Fibroblast of lung (primary cell): ENCODE measurements at places on chromosomes 5 and 9. TPM values are rescaled to one million over a fixed set of nuclear protein-coding genes. Genes with fewer than 3 reads are reported as not detected.

GRCh38 chr9:973295-973834 is 3.1 kb upstream of the DMRT3 start:
- DNase-seq = no peak

The MYMK gene
- total RNA-seq = not detected in 2 replicates

GRCh38 chr9:131831380-131832165 is 91.7 kb upstream of the RAPGEF1 start:
- DNase-seq = no peak

The GTF3C4 gene
- total RNA-seq = 10.8 and 11.4 TPM in 2 replicates

The ZNF474 gene
- under 0.01 and 0.17 TPM in 2 replicates for total RNA-seq

- no peak for DNase-seq
Measured at GRCh38 chr5:149674686-149675085, 55.4 kb upstream of the PPARGC1B start.
